Uterus (tissue), 4 donors: ENCODE measurements at places on chromosomes 5 and 9. TPM values are rescaled to one million over a fixed set of nuclear protein-coding genes. Genes with fewer than 3 reads are reported as not detected.

The FOXD4L4 gene
- not detected for total RNA-seq

GRCh38 chr9:85723215-85723614 lies 18.5 kb downstream of the AGTPBP1 start:
- no peak for DNase-seq

The PNPLA7 gene
- total RNA-seq = 0.26 TPM

The CCL28 gene
- total RNA-seq = 4.1 TPM

- DNase-seq = no peak
These were observed 14.0 kb downstream of the NDUFS6 start for GRCh38 chr5:1815071-1815786.

The PDGFRB gene
- total RNA-seq = 337 TPM

The SPAAR gene
- total RNA-seq = 0.48 TPM

DNA sequence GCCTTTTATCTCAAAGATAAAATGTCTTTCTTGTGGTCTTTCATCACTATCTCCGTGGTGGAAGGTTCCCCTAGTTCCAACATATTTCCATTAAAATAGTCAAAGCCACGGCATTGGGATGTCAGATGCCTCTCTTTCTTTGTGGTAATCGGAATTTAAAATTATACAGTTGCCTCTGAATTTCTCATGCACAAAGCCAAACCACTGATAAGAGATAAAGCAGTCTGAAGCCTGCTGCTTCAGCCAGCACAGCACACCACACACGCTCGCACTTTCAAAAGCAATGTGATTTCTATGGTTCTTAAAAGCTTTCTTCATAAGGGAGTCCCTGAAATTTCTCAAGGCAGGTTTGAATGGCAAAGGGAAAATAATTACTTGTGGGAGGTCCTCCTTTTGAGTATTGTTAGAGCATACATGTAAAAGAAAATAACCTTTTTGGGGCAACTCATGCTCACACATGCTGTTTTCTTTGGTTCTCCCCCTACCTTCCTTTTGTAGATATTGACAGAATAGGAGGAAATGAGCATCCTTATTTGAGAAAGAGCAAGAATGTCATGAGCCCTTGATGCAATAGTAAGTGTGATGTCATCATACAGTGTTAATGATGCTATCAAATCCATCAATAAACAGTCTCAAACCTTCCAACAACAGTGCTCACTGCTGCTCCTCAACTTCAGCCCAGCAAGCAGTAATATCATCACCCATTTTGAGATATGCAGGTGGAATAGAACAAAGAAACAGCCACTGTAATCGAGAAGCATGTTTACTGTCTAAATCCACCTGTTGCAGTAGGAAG lies 85.7 kb upstream of the PPP1R2B start:
- DNase-seq = no peak

- no peak for DNase-seq
These were observed 705.2 kb upstream of the ZNF608 start for GRCh38 chr5:125451622-125452021.

DNA sequence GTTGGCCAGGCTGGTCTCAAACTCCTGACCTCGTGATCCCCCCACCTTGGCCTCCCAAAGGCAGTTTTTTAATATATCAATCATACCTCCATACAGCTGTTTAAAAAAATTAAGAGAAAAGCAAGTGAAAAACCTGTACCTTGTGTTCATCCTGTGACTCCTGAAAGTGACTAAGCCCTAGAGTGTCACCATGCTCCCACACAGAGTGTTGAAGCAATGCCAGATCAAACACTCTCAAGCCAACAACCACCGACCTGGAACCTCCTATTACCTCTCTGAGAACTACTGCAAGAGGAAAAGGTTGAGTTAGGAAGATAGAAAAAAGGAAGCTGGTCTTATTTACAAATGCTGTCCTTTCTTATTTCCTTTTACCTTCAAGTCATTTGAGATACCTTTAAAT lies 123.5 kb downstream of the RASEF start:
- DNase-seq = no peak

- no peak for DNase-seq
These were observed 21.8 kb downstream of the DMAC1 start for GRCh38 chr9:7777771-7778170.

The PCDHA1 gene
- not detected for total RNA-seq

- no peak for DNase-seq
These were observed 320.1 kb downstream of the DEPDC1B start for GRCh38 chr5:60379907-60380306.

DNA sequence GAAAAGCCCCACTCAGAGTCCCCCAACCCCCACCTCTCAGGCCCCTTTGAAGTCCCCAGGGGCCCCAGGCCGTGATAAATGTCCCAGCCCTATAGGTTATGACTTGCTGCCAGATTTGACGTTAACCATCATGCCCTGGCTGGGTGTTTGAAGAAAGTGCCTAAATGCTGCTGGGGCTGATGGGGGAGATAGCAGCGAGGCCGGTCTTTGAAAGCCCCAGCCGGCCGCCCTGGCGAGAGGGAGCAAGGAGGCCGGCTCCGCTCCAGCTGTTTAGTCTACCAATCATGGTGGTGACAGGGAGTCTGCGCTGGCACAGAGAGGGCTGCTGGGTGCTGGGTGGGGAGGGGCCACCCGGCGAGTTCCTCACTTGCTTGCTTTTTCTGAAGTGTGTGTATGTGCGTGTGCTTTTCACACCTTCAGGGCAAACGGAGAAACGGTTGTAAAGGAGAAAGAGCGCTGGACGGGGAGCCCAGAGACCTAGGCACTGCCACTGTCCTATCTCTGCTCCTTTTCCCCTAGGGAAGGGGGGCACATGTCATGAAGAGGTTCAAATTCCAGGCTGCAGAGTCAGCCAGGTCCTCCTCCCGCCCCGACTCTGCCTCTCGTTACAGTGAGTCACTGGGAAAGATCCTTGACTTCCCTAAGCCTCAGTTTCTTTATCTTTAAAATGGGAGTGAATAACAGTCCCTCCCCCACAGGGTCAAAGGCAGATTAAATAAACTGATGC lies 126.1 kb upstream of the HAND1 start:
- no peak for DNase-seq

DNA sequence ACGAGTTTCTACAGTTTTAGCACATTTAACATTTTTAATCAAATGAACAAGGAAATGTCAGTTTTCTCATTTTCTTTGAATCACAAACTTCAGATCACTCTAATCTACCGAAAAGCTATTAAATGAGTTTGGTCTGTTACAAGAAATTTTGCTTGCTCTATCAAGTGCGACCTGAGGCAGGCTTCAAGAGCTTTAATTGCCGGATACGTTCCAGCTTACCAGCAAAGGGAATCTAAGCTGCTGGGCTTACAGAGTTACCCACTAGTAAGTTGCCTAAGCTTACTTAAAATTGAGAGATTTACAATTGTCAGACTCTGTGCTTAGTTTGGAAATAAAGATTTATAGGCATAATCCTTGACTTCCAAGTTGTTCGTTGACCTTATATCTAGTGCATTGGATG lies 10.6 kb downstream of the SCGB3A1 start:
- no peak for DNase-seq

GRCh38 chr9:75169623-75170022 lies 81.3 kb downstream of the OSTF1 start:
- no peak for DNase-seq

GRCh38 chr5:66829826-66830225 lies 233.6 kb downstream of the MAST4 start:
- DNase-seq = no peak

The PCDHB12 gene
- 20.5 TPM for total RNA-seq
